ENCODE measurements at places on chromosomes 5 and 9.

DNA sequence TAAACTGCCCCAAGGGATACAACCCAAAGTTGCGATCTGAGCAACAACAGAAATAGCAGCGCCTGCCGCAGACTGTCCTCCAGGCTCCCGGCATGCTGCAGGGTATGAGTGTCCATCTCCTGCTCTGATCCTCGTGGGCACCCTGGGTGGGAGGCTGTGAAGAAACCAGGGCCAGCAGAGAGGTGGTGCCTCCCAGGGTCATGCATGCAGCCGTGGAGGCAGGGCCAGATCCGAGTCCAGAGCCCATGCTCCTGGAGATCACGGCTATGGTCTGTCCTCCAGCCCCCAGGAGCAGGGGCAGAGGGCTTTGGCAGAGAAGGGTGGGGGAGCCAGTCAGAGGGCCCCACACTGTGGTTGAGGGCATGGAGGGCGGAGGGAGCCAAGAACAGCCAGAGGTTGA, 29.0 kb downstream of the HRH2 start:
- DNase-seq = no peak

DNA sequence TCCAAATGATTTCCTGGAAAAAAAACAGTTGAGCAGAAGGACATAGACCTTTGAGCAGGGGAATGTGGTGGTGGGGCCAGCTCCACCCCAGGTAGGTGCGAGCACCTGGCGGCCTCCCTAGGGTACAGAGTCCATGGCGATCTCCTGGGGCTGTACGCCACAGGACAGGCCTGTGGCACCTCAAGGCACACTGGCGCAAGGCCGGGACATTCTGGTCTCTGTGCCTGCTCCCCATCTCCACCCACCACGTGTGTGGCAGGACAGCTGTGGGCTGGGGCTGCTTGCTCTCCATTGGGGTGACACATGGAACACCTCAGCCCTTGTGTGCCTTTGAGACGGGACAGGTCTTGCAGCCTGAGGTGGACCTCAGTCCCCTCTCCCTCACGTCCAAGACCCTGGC, 25.2 kb downstream of the WNK2 start:
- DNase-seq = no peak

GRCh38 chr9:94017939-94018531, 62.9 kb upstream of the BARX1 start:
- no peak for DNase-seq

DNA sequence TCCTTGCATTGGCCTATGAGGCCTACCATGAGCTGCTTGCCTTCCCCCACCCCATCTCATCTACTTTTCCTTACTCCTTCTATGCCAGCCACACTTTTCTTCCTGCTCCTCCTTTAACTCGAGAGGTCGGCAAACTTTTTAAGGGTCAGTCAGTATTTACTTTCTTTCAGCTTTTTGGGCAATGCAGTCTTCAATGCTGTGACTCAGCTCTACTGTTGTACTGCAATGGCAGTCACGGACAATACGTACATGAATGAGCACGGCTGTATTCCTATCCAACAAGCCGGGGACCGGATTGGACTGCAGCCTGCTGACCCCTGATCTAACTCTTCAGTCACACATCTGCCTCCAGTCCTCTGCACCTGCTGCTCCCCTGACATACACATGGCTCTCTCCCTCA, 602 bp upstream of the ACTL7A start:
- DNase-seq = no peak

DNA sequence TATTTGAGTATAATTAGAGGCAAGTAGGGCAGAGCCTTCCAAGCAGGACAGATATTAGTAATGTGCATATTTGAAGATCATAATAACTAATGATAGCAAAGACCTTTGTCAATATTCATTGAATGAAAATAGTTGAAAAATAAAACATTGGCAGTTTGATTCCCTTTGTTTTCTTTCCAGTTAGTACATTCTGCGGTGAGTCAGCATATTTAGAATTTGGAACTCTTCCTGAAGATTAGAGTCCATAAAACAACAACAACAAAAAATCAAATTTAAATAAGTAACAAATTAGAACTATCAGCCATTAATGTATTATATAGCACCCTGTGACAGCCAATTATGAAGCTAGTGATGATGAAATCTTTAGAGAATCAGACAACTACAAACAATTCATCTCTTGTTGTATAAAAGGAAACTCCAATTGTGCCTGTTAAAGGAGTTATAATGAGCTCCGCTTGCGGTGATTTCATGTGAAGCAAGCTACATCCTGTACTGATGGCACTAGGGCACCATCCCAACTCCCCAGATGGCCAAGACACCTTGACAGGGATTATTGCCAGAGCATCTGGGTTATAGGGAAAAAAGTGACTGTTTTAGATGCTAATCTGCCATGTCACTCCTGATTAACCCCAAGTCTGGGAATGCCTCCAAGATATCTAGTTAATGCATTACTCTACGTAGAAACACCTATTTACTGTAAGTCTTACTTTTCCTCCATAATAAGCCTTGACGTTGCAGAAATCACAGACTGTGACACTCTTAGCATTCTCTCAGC, 6.8 kb downstream of the IFNA8 start:
- DNase-seq = no peak

DNA sequence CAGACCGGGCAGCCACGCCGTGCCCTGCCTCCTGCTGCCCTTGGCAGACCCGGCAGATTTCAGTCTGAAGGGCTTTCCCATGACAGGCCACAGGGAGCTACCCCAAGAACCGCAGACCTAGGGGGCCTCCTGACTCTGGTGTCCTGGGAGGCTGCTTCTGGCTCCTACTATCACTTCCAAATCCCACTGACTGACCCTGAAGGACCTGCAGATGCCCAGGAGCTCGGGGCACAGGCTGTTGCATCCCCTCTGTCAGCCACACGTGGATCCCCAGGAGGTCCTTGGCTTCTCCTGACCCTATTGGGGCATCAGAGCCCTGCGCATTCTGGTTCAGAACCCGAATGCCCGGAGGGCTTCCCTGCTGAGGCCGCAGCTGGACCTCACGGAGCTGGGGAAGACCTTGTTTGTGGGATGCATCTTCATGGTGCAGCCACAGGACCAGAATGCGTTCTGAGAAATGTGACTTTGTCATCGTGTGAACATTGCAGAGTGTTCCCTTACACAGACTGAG, 81.3 kb upstream of the IRX4 start:
- no peak for DNase-seq

DNA sequence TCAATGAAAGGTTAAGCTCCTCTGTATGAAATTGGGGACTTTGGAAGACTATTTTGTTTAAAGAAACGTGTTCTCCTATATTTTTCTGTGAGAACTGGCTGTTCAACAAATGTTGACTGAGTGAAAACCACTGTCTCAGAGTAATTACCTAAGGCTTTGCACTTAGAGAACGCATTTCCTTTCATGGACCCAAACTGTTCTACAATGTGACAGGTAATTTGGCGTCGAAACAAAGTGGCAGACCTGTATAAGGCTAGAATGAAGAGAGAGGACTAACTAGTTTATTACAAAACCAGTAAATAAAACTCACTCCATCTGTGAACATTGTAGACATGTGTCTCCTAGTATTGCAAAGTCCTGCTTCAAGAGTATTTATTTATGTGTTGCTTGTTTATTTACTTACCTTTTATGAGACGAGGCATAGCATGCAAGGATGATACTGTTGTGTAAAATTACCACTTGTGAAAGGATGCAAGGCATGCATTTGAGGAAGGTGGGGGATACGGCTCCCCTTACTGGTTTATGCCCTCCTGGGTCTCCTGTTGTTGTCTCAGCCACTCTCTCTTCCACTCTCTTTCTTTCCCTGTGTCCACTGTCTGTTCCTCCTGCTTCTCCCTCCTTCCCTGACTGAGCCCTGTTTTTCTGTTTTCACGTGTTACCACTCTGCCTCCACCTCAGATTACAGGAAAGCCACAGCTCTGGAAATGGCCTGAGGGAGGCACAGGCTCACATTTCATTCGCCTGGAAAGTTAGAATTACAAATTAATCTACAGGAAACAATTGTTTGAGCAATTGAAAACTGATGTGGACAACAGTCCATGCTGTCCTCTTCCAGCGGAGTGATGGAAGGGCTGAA, 444.0 kb upstream of the ZNF608 start:
- peak; percentile 9 for DNase-seq
